ENCODE measurements at places on chromosomes 1 and 21.

- peak; percentile 18 for DNase-seq
Measured at GRCh38 chr21:26846036-26846931, 1.1 kb upstream of the ADAMTS1 start.

DNA sequence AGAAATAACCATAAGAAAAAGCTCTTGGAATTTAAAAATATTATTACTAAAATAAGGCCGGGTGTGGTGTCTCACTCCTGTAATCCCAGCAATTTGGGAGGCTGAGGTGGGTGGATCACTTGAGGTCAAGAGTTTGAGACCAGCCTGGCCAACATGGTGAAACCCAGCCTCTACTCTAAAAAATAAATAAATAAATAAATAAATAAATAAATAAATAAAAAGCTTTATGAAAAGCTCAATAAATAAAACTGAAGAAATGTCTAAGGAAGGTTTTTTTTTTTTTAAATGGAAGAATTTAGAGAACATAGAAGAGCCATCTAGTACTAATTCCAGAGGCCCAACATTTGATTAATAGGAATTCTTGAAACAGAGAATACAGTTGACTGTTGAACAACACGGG lies 249.1 kb upstream of the PROX1 start:
- DNase-seq, result no peak

DNA sequence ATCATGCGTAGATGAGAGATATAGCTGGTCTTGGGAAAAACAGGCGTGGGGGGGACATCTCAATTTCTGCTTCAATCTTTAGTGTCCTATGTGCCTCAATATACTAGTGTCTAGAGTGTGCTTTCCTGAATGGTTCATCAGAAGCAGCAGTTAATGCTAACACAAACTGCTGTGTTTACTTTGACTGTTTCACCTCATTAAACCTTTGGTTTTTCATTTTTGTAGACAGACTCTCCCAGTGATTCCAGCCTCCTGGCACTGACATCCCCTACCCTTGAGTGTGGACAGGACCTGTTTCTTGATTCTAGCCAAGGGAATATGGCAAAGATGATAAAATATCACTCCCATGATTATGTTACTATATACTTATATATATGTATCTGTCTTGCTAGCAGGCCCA lies 37.6 kb downstream of the ZYG11A start:
- no peak for DNase-seq

- DNase-seq, result no peak
Measured at GRCh38 chr1:154290921-154291320, 18.5 kb downstream of the HAX1 start.

DNA sequence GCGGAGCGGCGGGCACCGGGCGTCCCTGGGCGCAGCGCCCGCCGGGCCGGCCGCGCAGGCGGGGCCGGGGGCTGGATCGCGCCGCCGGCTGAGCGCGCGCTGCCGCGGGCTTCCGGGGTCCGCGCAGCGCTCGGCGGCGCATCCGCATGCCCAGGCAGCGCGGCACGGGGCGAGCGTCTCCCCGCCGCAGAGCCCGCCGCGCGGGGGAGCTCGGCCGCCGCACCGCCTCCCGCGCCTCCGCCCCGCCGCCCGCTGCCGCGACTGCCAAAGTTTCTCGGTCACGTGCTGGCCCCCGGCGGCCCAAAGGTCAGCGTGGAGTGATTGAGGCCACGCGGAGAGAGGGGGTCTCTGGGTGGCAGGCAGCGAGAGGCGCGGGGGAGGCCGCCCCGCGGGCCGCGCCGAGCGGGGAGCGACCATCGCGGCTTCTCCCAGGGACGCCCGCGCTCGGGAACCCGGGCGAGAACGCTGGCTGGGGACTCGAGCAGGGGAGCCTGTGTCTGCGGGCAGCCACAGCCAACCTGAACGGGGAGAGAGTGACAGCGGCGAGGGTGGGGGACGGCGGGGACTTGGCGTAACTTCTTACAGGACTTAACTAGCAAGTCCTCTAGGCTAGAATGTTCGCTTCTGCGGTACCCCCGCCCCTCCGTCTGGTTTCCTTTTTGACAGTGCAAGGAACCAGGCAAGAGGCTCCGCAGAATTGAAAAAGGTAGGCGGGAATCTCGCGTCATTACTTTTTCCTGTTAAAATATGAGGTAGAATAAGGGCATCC lies at the start of gene ILDR2:
TSS of gene ILDR2 (minus strand) at position 180 of the 769 bp plus-strand sequence. CDS start 272 bp downstream, outside the sequence.
- DNase-seq, result peak; percentile 67

- no peak for DNase-seq
Measured at GRCh38 chr21:8992731-8993174, 1528.6 kb upstream of the TPTE start.

GRCh38 chr1:182428043-182428442 lies 21.9 kb upstream of the RGSL1 start:
- no peak for DNase-seq

DNA sequence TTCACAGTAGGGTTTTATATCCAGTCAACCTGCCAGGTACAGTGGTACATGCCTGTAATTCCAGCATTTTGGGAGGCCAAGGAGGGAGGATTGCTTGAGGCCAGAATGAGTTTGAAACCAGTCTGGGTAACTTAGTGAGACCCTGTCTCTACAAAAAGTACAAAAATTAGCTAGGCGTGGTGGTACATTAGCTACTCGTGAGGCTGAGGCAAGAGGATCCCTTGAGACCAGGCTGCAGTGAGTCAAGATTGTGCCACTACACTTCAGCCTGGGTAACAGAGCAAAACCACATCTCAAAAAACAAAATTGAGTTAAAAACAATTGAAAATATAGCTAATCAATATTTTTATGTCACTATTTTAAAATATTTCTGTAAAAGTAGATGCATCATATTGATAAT lies 33.2 kb downstream of the DDI2 start:
- no peak for DNase-seq

DNA sequence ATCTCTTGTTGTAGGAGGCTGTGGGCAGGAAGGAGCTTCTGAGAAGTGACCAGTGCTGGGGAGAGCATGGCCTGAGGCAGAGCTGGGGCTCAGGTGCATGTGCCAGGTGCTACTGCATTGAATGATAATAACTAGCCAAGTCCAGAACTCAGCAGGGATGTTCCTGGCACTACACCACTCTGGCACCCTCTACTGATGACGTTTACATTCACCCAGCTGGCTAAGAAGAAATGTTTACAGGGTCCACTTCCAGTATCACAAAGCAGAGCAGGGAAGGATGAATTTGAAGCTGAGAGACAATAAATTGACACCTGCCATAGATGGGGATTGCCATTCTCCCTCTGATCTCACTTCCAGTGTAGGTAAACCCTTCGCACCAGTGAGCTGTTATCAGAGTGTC lies 411.8 kb downstream of the SETD4 start:
- no peak for DNase-seq

GRCh38 chr1:194296201-194296600 lies 1109.8 kb upstream of the B3GALT2 start:
- no peak for DNase-seq

- DNase-seq, result no peak
Measured at GRCh38 chr1:11046270-11046566, 821 bp downstream of the MASP2 start.

DNA sequence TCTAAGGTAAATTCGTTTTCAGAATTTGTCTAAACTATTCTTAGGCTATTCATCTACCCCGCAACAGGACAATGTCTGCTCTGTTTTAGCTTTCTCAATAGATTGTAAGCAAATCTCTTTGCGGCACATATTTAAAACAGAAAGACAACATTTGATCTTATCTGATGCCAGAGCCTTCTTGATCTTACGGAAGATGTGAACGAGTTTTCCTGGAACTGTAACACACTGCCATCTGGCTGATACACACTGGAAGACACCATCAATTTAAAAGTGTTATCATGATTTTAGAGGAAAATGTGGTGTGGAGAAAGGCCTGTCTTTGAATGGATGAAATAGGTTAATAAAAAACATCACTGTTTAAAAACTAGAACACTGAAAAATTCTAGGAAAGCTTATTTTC lies 36.1 kb downstream of the COA6 start:
- DNase-seq, result no peak

GRCh38 chr1:156658945-156659574 lies 17.1 kb downstream of the BCAN start:
- DNase-seq, result no peak

DNA sequence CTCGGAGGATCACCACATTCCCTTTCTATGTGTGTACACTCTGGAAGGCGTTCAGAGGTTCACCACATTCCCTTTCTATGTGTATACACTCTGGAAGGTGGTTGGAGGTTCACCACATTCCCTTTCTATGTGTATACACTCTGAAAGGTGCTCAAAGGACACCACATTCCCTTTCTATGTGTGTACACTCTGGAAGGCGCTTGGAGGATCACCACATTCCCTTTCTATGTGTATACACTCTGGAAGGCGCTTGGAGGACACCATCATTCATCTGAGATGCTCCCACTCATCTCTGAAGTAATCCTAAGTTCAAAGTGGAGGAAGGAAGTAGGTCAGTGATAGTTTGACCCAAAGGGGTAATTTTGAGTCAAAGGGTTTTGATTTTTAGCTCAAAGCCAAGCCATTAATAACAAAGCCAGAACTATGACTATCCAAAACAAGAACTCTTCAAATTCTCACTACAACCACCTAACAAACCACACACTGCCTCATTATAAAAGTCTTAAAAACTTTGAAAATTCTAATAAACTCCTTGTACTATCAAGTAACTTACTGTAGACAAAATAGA lies 32.9 kb downstream of the NRIP1 start:
- DNase-seq, result no peak

- DNase-seq, result no peak
Measured at GRCh38 chr1:216046336-216046735, 376.9 kb downstream of the USH2A start.

DNA sequence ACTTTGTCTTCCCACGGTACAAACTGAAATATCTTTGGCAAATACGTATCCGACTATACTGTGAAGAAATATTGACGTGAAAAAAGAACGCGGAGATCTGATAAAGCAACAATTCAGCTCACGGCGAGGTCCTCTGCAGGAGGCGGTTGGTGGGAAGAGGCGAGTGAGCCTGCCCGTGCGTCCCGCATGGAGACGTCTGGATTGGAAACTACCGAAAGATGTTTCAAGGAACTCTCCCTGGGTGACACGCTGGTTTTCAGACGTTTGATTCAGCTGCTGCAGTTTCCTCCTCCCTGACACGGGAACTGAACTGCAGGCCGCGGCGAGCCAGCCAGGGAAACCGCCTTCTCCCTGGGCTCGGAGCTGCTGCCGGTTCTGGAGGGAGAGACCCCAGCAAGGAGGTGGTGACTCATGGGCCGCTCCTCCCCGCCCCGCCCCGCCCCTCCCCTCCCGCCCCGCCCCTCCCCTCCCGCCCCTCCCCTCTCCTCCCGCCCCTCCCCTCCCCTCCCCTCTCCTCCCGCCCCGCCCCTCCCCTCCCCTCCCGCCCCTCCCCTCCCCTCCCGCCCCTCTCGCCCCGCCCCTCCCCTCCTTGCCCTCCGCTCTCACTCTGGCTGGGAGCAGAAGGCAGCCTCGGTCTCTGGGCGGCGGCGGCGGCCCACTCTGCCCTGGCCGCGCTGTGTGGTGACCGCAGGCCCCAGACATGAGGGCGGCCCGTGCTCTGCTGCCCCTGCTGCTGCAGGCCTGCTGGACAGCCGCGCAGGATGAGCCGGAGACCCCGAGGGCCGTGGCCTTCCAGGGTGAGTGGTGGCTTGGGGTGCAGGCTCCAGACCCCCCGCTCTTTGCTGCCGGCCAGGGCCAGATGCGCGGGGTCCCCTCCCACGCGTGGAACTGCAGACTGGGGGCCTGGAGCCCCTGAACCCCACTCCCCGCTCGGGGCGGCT lies at the start of gene COL6A1:
TSS of gene COL6A1 (plus strand) at position 620 of the 941 bp plus-strand sequence. CDS start at position 701, 81 bp downstream.
- DNase-seq, result peak; percentile 77

GRCh38 chr1:2347409-2347785 lies 44.0 kb downstream of the MORN1 start:
- DNase-seq, result no peak

GRCh38 chr1:55939866-55940265 lies 639.5 kb downstream of the PLPP3 start:
- no peak for DNase-seq

GRCh38 chr21:40158366-40158765 lies 291.1 kb downstream of the PCP4 start:
- no peak for DNase-seq

GRCh38 chr1:31029026-31029425 lies 36.5 kb downstream of the PUM1 start:
- no peak for DNase-seq

DNA sequence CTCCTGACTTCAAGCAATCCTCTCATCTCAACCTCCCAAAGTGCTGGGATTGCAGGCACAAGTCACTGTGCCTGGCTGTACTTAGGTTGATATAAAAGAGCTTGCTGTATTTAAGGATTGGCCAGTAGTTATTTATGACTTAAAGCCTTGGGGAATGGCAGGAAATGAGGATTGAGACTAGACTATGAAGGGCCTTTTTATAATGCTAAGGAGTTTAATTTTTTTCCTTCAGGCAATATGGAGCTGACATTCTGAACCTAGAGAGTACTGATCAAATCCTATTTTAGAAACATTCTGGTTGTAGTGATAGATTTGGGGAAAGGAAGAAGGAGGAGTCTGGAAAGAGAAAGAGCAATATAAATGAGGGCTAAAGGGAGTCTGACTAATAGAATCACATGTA lies 44.7 kb downstream of the MSH4 start:
- no peak for DNase-seq

DNA sequence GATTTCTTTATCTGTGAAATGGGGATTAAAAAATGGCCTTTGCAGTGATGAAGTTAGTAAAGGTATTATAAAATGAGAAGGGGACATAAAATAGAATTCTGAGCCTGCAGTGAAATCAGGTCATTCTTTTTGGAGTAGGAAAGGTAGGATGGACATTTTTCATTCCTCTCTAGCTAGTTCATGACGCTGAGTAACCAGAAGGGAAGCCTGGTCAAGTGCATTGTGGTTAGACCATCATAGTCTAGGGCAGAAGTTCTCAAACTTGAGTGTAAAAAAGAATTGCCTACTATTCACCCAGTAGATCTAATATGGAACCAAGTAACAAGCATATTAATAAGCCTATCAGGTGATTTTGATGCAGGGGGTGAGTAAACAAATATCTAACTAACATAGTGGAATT lies 50.8 kb downstream of the TGFB2 start:
- DNase-seq, result no peak

DNA sequence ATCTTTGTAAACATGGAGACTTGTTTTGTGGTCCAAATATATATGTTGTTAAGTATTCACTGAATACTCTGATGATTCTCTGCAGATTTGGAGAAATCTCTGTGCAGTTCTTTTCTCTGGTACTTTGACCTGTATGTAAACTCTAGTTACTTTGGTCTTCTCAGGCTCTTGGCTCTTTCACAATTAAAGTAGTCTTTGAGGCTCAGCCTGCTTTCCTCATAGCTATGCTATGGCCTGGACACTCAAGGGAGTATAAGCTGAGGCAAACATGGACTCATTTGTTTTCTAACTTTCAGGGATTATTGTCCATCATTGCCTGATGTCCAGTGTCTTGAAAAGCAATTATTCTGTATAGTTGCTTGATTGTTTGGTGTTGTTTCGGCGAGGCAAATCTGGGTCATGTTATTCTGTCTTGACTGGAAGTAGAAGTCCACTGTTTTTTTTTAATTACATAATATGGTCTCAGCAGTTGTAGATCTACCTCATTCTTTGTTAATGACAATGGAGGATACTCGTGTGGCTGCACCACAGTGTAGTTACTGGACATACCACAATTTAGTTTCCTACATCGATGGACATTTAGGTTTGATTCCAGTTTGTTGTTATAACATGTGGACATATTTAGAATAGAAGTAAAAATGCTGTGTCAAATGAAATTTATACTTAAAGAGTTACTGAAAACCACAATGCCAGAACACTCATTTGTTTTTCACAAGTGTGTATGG lies 9.2 kb downstream of the PTBP2 start:
- DNase-seq, result no peak

Data from Peyer's patch (tissue), 4 donors.